Right atrium auricular region (tissue), 2 donors: ENCODE measurements at places on chromosomes 6 and 20. TPM values are rescaled to one million over a fixed set of nuclear protein-coding genes. Genes with fewer than 3 reads are reported as not detected.

GRCh38 chr6:108587258-108588059, 26.7 kb downstream of the FOXO3 start:
- DNase-seq: no peak

DNA sequence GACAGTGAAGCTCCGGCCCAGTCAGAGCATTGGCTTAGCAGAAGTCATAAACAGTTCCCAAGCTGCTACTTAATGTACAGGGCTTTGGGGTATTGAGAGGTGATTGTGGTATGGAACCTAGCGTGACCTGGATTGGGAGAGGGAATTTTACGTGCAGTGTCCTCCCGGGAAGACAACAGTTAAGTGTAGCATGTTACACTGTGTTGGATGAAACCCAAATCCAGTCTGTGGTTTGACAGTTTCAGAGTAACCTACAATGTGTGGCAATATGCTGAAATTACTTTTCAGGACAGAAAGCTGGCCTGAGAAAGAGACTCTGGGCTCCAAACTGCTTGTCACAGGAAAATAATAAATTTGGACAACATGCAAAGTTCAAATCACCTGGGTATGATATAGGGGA, 28.1 kb upstream of the RALGAPA2 start:
- no peak for DNase-seq

DNA sequence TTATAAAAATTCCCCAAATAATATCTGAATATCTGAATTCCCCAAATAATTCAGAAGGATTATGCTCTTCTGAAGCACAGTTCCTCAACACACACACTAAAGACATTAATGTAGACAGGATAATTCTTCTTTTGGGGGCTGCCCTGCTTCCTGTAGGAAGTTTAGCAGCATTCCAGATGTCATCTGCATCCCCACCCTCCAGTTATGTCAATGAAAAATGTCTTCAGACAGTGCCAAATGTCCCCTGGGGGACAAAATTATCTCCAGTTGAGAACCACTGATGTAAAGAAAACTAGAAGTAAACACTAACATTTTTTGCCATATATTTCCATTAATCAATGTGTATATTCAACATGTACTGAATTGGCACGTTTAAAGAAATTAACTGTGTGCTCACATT, 25.9 kb upstream of the NAA20 start:
- DNase-seq: no peak

GRCh38 chr6:15509335-15509933, 153.4 kb downstream of the DTNBP1 start:
- no peak for DNase-seq

- DNase-seq: no peak
These were observed 233.6 kb upstream of the BMP2 start for GRCh38 chr20:6533761-6534479.

GRCh38 chr6:107717781-107718180, 106.3 kb downstream of the SCML4 start:
- DNase-seq: no peak

Gene RAB23
- 10.0 TPM for total RNA-seq

GRCh38 chr20:32474717-32474966, 110.5 kb downstream of the NOL4L start:
- DNase-seq: no peak

- DNase-seq: no peak
These were observed 138.1 kb downstream of the FNDC1 start for GRCh38 chr6:159307246-159307790.

Gene CNR1
- total RNA-seq: 1.3 TPM

GRCh38 chr6:122755901-122756300, 23.6 kb upstream of the FABP7 start:
- no peak for DNase-seq

GRCh38 chr6:18055714-18056382, 66.6 kb downstream of the NHLRC1 start:
- DNase-seq: no peak

- DNase-seq: no peak
These were observed 68.8 kb downstream of the RFX6 start for GRCh38 chr6:116945809-116946208.

- DNase-seq: no peak
These were observed 2.0 kb downstream of the GLP1R start for GRCh38 chr6:39050453-39051112.

Gene DDRGK1
- total RNA-seq: 48.0 TPM

GRCh38 chr6:165106261-165106660, 203.1 kb downstream of the C6orf118 start:
- DNase-seq: no peak

Gene NPBWR2
- not detected for total RNA-seq

Gene SYTL3
- 5.6 TPM for total RNA-seq

Gene SLC22A2
- total RNA-seq: not detected

- no peak for DNase-seq
These were observed 48.7 kb upstream of the DACT2 start for GRCh38 chr6:168368066-168368820.

Gene SNAP25
- 0.74 TPM for total RNA-seq

Gene ZNFX1
- total RNA-seq: 33.6 TPM

DNA sequence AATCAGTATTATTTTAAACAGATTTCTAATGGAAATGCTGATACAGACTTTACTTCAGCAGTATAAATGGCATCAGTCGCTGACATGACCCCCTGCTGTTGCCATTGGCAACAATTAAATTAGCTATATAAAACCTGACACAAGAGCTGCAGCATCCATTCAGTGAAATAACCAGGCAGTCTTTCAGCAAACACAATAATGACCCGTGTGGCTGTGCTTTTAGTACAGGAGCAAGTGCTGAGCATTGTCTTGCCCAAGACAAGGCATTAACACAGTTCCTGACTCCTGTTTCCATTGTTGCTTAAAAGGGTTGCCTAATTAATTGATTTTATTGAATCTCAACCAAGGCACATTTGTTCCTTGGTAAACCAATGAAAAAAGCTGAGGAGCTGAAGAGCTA, 382.1 kb downstream of the HACE1 start:
- DNase-seq: no peak

Gene UBE2C
- 1.4 TPM for total RNA-seq

GRCh38 chr6:27293436-27294098, 18.5 kb downstream of the POM121L2 start:
- no peak for DNase-seq

- DNase-seq: no peak
These were observed 246.7 kb downstream of the ALDH8A1 start for GRCh38 chr6:134703206-134703605.

- no peak for DNase-seq
These were observed 5.9 kb downstream of the PTPRA start for GRCh38 chr20:2879146-2879545.

DNA sequence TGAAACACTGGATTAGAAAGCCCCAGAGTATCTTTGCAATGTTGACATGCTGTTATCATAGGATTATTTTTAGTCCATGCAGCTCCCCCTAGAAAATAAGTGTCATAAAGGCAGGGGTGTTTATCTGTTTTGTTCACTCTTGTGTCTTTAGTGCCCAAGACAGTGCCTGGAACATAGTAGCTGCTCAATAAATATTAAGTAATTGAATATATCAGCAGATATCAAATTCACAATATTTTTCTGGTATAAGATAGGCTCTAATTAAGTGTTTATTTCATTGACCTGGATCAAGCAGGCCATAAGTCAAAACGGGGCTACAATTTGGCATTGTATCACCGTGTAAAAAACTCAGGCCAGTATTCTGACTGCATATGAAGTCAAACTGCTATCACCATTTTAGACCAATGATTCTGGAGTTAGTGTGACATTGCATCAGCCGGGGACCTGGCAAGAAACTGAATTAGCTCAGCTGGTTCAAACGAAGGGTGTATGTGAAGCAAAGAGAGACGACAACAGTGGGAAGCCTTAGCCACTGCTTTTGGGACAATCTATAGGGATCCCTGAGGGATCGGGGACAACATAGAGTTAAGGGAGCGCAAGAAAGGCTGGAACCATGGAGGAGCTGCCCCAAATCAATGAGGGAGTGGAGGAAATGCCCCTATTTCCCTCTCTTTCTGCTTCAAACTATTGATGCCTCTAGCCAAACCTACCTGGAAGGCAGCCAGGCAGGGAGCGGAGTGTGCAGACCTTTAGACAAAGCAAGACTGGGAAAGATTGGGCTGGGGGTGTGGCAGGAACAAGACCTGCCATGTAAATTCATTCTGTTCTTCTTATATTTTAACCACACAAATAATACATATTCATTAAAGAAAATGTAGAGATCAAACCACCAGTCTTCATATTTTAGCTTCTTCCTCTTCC, 112.2 kb downstream of the PLEKHG1 start:
- DNase-seq: no peak

- no peak for DNase-seq
These were observed 21.5 kb downstream of the RAB44 start for GRCh38 chr6:36719126-36719525.

DNA sequence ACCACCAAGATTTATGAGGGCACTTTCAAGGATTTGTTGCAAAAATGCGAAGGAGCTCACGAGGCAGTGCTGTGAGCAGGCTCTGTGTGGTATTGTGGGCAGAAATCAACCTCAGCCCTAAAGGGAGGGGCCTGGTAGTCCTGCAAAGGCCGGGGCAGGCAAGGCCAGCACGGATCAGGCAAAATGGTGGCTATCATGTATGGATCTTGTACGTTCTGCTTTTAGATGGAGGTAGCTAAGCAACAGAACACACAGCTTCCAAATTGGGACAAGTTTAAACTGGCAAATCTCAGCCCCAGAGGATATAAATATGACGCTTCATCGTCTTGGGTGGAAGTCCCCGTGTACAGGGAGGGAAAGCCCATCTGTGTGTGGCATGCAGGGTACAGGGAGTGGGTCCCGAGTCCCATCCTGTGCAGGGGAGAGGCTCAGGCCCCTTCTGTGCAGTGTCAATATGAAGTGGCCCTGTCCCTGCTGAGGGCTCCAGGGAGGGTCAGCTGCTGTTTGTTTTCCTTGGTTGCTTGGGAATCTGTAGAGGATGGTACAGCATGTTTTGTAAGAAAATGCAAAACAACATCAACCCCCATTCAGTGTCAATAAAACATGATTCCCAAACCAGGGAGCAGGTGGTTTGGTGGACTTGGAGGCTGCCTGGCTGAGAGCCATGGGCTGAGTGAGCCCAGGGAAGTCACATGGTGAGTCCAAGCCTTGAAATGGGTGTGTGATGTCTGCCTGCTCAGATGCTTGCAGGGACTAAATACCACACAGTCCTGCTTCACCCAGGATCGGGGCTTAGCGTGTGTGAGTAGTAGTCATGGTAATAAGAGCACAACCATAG, 113.0 kb downstream of the SYCP2 start:
- peak; percentile 58 for DNase-seq

GRCh38 chr6:25617997-25618396, 34.0 kb upstream of the SCGN start:
- DNase-seq: no peak

- no peak for DNase-seq
These were observed 25.6 kb downstream of the NFYA start for GRCh38 chr6:41098366-41098765.

DNA sequence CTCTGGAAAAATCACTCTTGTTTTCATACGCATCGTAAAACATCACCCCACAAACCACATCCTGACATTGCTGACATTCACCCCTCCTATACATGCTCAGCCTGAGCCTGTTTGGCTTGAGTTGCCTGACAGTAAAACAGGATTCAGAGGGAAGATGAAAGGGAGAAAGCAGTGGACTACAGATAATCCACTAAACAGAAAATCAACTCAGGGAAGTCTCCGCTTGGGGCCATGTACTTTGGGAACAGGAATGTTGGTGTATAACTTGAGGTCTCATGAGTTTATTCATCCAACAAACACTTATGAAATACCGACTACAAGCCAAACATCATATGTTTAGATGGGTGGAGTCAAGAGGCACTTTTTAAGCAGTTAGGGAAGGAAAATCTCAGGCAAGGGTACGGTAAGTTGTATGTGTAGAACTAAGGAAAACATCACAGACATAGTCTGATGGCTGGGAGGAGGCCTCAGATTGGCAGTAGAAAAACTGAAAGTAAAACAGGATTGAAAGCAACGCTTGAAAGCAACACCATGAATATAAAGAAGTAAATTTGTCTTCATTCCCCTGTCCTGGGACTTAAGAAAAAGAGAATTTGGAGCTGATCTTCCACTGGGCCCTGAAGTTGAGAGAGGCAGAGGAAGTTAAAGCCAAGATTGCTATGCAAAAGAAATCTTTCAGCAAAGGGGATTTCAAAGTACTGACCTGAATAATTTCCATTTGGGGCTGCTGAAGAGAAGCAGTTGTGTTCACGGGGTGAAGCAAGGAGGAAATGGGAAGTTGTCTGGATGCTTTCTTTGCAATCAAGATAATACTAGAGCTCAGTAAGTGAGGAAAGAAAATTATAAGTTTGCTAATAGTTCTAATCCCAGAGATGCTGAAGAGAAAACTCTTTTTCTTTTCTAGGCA, 28.8 kb downstream of the PDE7B start:
- no peak for DNase-seq

Gene WFDC12
- total RNA-seq: not detected

DNA sequence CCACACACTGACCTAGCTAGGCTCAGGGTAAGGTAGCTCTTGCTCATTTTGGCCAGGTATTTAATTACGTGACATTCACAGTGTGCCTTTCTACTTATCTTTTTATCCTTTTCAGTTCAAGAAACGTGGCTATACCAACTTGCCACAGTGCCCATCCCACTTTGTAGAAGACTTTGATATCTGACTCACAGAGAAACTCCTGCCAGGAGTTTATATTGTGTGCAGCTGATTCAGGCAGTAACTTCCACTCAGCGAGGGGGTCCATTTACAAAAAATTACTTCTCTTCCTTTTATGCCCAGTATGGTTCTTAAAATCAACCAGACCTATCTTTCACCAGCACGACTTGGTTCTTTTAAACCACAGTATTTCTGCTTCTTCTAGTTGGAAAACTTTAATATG, 75.6 kb downstream of the PRL start:
- DNase-seq: no peak

Gene HDGFL1
- total RNA-seq: not detected

Gene SOBP
- 8.5 TPM for total RNA-seq

DNA sequence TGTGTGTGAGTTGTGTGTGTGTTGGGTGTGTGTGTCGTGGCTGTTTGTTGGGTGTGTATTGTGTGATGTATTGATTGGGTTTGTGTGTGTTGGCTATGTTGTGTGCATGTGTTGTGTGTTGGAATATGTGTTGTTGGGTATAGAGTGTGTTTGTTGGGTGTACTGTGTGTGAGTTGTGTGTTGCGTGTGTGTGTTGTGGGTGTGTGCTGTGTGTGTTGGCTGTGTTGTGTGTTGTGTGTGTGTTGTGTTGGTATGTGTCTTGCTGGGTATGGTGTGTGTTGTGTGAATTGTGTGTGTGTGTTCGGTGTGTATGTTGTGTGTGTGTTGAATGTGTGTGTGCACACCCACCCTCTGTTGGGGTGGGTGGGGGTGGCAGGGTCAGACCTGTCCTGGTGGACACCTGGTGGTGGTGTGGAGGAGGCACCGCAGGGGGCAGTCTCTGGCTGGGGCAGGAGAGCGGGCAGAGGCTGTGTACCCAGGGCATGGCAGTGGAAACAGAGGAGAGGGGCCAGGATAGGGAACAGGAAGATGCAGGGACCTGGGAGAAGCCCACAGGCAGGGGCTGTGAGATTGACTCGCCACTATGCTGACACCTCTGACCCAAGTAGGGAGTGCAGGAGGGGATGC, 25.5 kb upstream of the PXDC1 start:
- no peak for DNase-seq

GRCh38 chr20:46174469-46175126, 56.5 kb downstream of the CD40 start:
- DNase-seq: peak; percentile 64
